Motor neuron (in vitro differentiated cells): ENCODE measurements at places on chromosomes 2 and 18. TPM values are rescaled to one million over a fixed set of nuclear protein-coding genes. Genes with fewer than 3 reads are reported as not detected.
A peak's percentile ranks its signal among the peaks of the same experiment; 100 is the strongest.

Gene TBC1D8
- total RNA-seq = 9.4 and 12.8 TPM in 2 replicates

Gene CMPK2
- total RNA-seq = 0.38 TPM in 1 of 2 replicates, not detected in the other

Gene CREG2
- 0.14 TPM in 1 of 2 replicates, not detected in the other for total RNA-seq

- ATAC-seq = no peak
These were observed 19.7 kb downstream of the MYOM1 start for GRCh38 chr18:3199942-3200645.

DNA sequence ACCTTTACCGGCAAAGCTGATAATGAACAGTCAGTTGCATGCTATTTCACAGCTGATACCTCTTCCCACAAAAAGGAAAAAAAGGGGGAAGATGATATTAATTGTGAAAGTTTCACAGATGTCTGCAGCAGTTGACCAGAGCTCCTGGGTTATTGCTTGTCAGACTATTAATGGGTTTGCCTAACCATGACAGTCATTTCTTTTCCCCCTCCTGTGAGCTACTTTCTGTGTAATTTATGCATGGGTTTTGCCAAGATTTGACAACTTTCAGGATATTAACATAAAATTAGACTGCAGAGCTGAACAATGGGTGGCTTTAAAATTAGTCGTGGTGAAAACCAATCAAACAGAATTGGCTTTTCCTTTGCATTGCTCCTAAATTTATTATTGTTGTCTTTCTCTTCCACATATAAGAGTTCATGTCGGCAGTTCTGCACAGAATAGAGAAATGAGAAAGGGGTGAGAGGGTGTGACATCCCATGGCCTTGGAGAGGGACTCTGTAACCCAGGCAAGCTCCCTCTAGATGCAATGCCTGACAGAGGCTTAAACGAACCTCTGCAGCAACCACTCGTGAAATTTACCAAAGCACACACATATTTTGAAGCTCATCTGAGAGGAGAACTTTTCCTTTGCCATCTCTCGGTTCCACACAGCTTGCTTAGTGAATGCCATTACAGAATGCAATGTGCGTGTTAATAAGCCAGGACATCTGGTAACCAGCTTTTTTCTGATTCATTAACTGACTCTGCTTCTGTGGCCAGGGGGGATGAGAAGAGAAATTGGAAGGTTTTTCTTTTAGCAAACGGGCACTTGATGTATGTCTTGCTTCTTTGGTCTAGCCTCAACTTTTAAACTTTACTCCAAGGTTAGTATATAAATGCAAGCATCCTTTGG lies 82.2 kb upstream of the ITGA4 start:
- ATAC-seq = peak; percentile 81

- no peak for ATAC-seq
These were observed 56.5 kb upstream of the RAPH1 start for GRCh38 chr2:203591642-203592041.
